ENCODE measurements at places on chromosomes 6 and 20.

DNA sequence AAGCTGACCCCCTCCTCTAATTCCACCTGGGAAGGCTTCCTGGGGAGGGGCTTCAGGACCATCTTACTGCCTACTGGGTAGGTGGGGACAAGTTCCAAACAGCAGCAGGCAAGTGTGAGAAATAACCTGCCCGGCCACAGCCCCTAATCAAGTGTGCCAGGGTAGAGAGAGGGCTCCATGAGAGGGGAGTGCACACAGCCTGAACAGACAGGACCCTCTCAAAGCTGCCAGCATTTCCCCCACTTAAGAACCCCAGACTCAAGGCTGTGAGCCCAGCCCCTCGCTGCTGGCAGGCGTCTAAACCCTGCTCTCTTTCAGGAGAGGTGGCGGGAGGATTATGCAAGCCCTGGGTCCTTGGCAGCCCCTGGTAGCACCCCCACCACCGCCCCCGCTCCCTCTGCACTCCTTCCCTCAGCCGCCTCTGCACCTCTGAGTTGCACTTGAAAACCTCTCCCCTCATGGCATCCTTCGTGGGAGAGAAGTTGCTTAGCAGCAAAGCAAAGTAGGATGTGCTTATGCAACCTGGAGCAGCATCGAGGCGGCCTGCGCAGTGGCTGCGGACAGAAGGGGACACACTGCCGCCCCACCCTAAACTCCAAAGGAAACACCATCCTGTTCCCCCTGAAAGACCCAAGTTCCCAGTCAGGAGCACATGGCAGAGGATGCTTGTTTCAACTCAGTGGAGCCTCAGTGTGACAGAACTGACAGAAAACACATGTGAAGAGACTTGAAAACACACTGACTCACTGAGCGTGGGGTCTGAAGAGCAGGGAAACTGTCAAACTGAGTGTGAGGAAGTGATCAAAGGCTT, 10.5 kb downstream of the DDRGK1 start:
- no peak for DNase-seq

DNA sequence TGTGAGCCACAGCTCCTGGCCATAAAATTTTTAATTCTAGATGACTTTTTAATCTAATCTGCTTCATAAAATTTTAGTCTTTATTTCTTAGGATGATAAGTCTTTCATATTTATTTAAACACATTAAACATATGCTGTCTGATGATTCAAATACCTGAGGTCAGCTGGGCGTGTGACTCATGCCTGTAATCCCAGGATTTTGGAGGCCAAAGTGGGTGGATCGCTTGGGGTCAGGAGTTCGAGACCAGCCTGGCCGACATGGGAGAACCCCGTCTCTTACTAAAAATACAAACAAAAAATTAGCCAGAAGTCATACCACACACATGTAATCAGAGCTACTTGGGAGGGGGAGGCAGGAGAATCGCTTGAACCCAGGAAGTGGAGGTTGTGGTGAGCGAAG, 53.1 kb downstream of the RBM24 start:
- DNase-seq: no peak

DNA sequence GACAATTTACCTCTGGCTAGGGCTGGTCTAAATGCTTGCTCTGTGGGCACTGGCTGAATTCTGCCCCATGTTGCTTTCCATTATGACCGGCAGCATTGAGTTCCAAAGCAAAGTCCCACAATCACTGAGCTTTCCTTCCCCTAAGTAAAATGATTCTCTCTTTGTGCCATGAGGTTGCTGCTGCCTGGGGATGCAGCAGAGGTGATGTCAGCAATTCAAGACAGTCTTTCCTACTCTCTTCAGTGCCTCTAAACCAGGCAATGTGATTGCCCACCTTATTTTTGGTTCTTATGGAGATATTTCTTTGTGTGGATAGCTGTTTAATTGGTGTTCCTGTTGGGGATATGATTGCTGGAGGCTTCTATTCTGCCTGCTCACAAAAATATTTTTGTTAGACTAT, 1043.9 kb upstream of the EPHA7 start:
- no peak for DNase-seq

GRCh38 chr6:87174078-87174579, 18.8 kb downstream of the ZNF292 start:
- no peak for DNase-seq

GRCh38 chr6:18209539-18210197, 54.4 kb downstream of the KDM1B start:
- no peak for DNase-seq

DNA sequence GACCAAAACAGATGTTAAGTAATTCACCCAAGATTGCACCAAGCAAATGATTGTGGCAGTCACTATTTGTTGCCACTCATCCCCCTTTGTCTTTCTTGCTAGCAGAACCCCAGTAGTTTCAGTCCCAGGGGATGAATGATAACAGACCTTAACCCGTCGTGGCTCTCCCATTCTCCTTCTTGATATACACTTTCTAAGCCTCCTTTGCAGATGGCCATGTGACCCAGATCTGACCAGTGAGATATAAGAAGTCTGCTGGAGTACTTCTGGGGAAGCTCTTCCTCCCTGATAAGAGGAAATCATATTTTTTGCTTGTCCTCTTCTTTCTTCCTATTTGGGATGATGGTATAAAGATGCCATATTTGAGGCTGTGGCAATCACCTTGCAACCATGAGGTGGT, 9.6 kb upstream of the SH3BGRL2 start:
- no peak for DNase-seq

DNA sequence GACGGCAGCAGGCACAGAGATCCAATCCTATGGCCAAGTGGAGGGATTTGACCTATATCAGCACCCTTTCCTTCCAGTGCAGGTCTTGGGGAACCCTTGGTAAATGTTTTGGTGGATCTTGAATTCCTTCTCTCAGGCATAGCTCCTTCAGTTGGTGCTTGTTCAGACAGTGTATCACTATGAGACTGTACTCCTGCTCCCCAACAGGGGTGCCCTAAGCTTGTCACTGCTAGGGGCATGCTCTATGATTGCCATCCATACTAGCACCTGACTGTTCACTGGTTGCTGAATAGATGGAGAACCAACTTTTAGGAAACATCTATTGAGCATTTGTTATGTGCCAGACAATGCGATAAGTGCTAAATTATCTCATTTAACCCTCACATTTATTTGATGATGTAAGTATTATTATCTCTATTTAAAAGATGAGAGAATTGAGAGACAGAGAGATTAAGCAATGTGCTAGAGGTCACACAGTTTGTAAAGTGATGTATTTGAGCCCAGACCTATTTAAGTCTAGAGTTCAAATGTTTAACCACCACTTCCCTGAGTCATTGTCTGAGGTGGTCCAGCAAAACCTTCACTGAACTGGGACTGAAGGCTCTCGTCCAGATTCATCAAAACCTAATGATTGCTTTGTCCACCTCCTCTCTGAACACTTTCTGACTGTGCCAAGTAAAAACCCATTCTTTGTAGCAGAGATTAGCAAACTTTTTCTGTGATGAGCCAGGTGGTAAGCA, 34.3 kb downstream of the ADGRF1 start:
- DNase-seq: no peak

GRCh38 chr6:30515106-30515505, 25.8 kb downstream of the HLA-E start:
- no peak for DNase-seq

DNA sequence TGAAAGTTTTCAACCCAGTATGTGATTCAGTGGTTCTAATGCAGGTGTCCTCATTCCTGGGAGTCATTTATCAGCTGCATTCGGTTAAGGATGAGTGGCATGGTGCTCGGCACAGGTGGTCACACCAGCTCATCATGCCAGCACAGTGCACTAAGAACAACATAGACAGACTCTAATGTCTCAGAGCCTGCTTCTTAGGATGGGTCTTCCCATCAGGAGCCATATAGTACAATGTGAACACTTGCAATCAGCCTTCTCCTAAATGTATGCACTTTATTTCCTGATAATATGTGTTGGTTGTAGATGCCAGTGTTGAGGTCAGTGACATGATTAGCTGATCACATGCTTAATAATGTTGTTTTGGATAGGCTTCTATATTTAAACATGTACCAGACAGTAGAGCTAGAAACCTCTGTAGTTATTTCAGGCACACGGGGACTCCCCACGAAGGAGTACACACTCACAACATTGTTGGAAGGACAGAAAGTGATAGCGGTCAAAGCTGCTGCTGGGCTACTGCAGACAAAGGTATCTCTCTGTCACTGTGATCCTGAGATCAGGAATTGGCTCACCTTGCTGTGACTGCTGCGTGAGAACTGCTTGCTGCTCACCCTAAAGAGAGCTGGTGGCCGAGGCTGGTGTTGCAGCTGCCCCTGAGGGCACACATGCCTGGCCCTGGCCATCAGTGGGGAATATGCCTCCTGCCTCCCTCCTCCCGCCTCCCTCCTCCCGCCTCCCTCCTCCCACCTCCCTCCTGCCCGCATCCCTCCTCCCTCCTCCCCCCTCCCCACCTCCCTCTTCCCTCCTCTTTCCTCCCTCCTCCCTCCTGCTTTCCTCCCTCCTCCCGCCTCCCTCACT, 195.4 kb downstream of the SMOC2 start:
- no peak for DNase-seq

Measured in GM18507 (cell line).